ENCODE measurements at places on chromosomes 2 and 18. TPM values are rescaled to one million over a fixed set of nuclear protein-coding genes. Genes with fewer than 3 reads are reported as not detected.

Gene BOLL
- 0.18 TPM for total RNA-seq

Gene FSHR
- 0.19 TPM for total RNA-seq

DNA sequence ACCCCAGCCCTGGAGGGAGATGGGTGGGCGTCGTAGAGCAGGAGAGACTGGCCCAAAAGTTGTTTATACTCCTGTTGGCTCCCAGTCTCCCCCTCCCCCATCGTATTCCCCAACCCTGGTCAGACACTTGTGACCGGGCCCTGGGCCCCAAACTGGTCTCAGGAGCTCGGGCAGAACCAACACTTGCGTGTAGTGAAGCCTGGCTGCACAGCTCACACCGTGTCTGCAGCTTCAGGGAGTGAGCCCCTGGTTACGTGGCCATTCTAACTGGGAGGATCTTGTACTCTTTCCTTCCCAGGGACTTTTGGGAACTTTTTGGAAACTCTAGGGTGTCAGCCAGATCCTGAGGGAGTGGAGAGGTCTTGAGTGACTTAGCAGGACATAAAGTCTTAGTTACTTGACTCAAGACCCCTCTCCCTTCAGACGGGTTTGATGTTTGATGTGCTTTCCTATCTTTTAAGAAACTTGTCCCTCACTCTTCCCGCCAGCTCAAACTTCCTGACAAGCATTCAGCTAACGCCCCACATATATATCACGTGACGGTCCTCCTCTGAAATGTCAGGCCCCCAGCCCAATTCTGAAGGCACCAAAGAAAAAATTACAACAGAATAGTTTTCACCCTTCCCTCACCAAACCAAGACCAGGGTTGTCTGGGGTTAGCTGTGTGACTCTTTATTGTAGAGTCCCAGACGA lies 2.3 kb downstream of the PKDCC start:
- DNase-seq = no peak

GRCh38 chr2:211349031-211349430 lies 792.6 kb downstream of the CPS1 start:
- no peak for DNase-seq

- DNase-seq = no peak
Measured at GRCh38 chr18:56532176-56532840, 106.1 kb downstream of the TXNL1 start.

GRCh38 chr2:219983836-219984235 lies 356.4 kb downstream of the SLC4A3 start:
- no peak for DNase-seq

GRCh38 chr2:214902286-214902685 lies 92.8 kb upstream of the BARD1 start:
- DNase-seq = no peak

DNA sequence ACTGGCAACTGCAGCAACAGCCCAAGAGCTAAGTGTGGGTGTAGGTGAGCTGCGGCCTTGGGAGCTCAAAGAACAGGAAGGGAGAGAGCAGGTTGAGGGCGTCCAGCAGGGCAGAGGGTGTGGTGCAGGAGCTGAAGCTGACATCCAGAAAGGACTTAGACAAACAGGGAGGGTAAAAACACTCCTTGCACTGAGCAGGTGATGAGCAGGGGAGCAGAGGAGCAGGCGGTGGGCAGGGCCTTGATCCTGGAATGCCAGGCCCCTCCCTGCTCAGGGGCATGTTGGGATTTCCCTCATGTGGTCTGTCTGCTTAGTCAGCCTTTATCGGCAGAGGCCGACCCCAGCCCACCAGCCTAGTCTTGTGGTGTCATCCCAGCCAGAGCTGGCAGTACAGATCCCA lies 63.6 kb downstream of the VSNL1 start:
- no peak for DNase-seq

DNA sequence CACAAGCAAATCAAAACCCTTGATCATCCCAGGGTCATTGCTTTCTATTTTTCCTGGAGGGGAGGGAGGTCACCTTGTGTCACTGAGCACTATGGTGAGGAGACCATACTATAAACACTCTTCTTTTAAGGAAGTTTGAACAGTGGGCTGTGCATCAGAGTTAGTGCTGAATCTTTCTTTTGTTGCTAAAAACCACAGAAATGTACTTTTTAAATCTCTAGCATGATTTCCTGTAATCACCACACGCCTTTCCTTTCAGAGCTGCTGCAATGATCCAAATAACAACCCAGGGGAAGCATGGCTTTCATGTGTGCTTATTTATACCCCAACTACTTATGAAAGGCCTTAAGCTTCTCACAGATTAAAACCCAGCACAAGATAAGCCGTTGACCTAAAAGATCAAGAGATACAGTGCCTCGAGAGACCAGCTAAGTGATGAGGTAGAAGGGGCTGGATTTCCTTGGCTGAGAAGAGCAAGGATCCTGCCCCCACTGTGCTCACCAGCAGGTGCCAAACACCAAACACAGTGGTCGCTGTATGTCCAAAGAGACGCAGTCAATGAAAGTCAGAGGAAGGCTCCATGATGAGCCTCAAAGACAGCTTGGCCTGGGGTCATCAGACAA lies 34.7 kb downstream of the TRABD2A start:
- no peak for DNase-seq

Data from heart right ventricle (tissue), 16 donors.